ENCODE measurements at places on chromosomes 13 and 19.

DNA sequence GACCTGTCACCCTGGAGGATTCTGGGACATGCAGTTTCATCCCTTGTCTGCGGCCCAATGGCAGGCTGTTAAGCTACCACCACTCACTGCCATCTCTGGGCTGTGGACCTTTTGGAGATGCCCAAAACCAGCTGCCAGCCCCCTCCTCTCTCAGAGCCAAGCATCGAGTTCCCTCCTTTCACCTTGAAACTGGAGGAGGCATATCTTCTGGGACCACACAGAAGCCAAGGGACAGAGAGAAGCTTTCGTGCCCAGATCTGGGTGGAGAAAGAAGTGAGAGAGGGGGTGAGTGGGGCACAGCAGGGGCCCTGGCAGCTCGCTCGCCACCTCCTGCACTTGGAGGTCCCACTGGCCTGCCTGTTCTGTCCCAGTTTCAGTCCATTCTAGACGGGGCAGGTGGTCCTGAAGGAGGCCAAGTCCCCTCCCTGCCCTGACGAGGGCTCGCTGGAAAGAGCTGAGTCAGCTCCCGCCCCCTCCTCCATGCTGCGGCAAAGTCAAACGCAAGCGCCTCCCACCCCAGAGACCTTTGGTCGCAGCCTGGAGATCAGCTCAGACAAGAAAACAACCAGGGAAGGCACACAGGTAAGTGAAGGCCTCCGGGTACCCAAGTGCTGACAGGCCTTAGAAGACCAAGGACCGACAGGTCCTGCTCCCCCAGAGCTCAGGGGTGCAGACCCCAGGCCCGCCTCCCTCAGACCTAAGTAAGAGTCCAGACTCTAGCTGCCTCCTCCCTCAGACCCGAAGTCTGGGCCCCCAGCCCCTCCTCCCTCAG is 3.8 kb downstream of the BCAT2 start:
- DNase-seq: peak; percentile 44

- DNase-seq: no peak
Observed at GRCh38 chr13:33275916-33276315, 9.6 kb downstream of the STARD13 start.

DNA sequence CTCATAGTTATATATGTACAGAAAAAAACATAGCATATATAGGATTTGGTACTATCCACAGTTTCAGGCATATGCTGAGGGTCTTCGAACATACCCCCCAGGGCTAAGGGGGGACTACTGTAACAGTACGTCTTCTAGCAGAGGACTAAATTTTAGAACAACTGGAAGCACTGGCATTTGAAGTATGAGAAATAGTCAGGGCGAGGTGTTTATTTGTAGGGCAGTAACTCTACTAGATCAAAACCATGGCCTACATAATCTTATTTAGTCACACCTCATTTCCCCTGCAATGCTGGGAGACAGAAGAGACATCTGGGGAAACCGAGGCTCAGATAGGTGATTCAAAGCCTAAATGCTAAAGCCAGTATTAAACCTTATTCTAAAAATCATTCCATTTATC is 245.6 kb downstream of the DCT start:
- no peak for DNase-seq

DNA sequence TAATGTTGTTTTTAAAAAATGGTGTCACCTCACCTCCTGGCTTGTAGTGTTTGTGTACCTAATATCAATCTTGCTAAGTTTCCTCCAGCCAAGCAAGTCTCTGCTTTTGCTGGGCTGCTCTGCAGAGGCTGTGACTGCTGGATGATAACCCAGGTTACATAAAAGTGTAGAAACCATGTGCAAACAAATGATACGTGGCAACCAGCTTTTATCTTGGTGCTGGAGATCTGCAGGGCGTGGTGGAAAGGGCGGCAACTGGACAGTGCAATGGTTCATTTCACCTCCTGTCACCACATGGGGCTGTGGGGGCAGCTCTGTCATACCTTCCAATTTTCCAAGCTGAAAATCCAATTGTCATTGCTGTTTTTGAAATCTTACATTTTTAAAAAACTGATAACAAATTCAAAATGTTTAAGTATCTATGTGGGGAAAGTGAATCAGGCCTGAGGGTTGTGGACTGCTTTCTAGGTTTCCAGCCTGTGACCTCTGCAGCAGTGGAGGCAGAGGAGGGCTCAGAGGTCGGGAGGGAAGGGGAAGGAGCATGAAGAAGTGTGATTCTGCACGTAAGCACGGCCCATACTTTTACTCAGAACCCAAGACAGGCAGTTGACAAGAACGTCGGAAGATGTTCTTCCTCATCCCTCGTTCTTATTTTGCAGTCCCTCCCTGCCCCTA is 9.7 kb downstream of the GPR42 start:
- no peak for DNase-seq

- DNase-seq: no peak
Observed at GRCh38 chr13:99124046-99124400, 76.6 kb upstream of the UBAC2 start.

DNA sequence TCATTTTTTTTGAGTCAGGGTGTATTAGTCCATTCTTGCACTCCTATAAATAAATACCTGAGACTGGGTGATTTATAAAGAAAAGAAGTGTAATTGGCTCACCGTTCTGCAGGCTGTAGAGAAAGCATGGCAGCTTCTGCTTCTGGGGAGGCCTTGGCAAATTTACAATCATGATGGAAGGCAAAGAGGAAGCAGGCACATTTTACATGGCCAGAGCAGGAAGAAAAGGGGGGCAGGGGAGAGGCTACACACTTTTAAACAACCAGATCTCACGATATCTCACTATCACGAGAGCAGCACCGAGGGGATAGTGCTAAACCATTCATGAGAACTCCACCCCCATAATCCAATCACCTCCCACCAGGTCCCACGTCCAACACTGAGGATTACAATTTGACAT is 44.5 kb upstream of the MIR17HG start:
- DNase-seq: no peak

- DNase-seq: no peak
Observed at GRCh38 chr19:19463348-19464117, 51.8 kb downstream of the TSSK6 start.

All from activated naive CD4-positive, alpha-beta T cell treated with anti-CD3 and anti-CD28 coated beads, Interleukin-2, amount 50 U/mL, for 72 hours (primary cell).